ENCODE measurements at places on chromosomes 1 and 21.

DNA sequence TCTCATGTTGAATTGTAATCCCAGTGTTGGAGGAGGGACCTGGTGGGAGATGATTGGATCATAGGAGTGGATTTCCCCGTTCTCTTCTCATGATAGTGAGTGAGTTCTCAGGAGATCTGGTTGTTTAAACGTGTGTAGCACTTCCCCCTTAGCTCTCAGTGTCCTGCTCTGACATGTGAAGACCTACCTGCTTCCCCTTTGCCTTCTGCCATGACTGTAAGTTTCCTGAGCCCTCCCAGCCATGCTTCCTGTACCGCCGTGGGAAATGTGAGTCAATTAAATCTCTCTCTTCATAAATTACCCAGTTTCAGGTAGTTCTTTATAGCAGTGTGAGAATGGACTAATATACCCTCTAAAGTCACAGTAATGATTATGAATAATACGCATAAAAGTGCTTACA is 248.4 kb upstream of the LRRC7 start:
- DNase-seq: no peak

- no peak for DNase-seq
Measured at GRCh38 chr1:221689138-221689537, 52.8 kb downstream of the DUSP10 start.

DNA sequence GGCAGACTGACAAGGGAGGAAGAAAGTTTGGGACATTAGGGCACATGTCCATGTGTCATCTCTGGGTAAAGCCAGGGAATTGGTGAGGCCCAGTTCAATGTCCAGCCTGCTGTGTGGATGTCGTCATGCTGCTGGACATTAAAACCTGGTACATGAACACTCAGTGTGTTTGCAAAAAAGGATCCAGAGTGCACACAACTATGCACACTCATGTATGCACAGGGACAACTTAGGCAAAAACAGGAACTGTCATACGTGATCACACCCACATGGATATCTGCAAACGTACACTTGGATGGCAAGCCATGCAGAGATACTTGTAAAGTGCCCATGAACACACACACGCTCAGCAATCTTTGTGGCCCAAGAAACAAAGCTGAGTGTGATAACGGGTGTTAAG is 47.9 kb upstream of the NEK2 start:
- no peak for DNase-seq

- DNase-seq: no peak
Measured at GRCh38 chr1:68633141-68633919, 136.4 kb upstream of the DEPDC1 start.

DNA sequence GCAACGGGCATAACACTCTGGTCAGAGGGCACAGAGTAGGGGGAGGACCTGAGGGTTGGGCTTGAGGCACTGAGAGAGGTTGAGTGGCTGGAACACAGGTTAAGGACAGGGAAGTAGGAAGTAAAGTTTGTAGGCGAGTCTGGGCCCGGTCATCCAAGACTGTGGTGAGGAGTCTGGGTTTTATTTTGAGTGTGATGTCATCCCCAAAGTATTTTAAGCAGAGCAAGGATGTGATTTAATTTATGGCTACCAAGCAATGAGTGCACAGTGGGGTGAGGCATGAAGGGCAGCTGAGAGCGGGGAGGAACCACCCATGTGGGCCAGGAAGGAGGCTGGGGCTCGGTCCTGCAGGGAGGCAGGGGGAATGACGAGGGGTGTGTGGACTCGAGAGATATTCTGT is 11.2 kb upstream of the VWA5B1 start:
- no peak for DNase-seq

GRCh38 chr1:38990386-38990737 is 714 bp upstream of the AKIRIN1 start:
- DNase-seq: no peak

DNA sequence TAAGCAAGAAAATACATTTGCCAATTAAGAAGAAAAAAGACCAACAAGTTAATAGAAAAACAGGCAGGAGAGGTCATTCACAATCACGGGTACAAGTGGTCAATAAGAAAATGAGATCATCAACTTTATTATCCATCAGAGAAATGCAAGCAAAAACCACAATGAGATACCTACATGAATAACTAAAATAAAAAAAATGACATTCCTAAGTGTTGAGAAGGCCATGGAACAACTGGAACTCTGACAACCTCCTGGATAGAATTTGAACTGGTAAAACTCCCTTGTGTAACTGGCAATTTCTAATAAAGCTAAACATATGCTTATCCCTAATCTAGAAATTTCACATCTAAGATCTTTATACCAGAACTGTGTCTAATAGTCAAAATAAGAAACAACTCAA is 135.4 kb upstream of the BACE2 start:
- DNase-seq: no peak

DNA sequence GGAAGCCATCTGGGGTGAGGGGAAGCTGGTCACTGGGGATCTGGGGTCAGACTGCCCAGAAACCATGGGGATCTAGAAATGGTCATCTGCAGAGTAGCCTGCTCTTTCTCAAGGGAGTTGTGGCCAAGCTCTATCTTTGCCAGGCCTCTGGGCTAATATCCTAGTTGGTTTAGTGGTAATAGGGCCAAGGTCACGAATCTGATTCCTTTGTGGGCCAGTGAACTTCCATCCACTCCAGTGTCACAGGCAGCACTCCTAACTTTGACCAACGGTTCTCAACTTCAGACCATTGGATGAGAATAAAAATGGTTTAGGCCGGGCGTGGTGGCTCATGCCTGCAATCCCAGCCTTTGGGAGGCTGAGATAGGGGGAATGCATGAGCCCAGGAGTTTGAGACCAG is 28.1 kb upstream of the PPP2R5A start:
- no peak for DNase-seq

DNA sequence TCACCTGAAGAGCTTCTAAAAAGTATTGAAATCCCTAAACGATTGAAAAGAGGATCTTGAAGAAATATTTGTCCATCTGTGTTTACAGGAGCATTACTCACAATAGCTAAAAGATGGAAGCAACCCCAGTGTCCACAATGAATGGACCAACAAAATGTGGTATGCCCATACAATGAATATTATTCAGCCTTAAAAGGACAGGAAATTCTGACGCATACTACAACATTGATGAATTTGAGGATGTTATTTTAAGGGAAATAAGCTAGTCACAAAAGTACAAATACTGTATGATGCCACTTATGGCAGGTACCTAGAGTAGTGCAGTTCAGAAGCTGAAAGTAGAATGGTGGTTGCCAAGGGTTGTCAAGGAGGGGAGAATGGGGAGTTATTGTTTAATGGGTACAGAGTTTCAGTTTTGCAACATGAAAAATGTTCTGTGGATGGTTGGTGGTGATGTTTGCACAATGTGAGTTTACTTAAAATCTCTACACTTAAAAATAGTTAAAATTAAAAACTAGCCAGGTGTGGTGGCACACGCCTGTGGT is 37.1 kb upstream of the GADD45A start:
- DNase-seq: no peak

DNA sequence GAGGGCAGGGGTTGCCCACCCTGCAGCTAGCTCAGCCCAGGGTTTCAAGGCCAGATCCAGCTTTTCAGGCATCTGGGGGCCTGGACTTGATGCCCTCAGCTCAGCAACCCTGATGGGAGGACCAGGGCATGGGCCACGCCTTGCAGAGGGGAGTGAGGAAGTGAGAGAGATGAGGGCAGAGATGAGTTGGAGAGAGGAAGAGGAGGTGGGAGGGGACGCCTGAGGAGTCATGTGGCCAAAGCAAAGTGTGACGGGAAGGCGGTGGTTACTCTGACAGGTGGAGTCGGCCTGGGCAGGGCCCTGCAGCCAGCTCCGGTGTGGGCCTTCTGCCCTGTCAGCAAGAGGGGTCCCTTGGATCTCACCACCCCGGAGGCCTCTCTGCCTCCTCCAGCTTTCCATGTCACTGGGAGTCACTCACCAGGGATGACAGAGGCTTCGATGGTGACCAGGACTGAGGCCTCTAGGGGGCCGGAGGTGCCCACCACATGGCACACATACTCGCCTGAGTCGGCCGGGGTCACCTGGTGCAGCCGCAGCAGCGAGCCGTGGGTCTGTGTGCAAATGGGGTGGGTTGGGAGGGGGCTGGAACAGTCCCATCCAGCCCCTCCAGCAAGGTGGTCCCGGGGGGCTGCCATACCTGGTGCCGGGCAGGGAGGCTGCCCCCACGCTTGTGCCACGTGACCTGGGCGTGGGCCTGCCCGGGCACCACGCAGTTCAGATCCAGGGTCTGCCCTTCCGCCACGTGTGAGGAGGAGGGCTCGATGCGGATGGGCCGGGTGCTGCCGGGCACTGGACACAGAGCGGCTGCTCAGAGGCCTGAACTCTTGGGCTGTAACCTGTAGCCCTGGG is 40.4 kb downstream of the LDLRAD2 start:
- DNase-seq: no peak

- DNase-seq: no peak
Measured at GRCh38 chr1:208003241-208003640, 92.3 kb upstream of the CD34 start.

DNA sequence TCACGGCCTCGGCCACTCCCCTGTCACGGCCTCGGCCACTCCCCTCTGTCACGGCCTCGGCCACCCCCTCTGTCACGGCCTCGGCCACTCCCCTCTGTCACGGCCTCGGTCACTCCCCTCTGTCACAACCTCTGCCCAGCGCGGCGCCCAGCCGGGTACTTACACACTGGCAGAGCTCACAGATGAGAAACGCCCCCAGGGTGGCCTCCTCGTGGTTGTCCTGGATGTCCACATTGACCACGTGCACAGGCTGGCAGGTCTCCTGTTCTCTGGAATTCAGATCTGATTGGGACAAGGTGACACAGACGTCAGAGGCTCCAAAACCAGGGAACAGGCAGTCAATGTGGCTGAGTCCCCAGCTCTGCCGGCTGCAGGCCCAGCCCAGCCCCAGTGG is 3.3 kb upstream of the TMEM240 start:
- no peak for DNase-seq

GRCh38 chr21:42688841-42689371 is 35.5 kb downstream of the PDE9A start:
- no peak for DNase-seq
